Posterior vena cava (tissue), 2 donors: ENCODE measurements at places on chromosomes 6 and 20.

- no peak for DNase-seq
Measured at GRCh38 chr6:144559865-144560593, 274.9 kb downstream of the UTRN start.

- no peak for DNase-seq
Measured at GRCh38 chr6:26249957-26250697, 114.9 kb upstream of the BTN3A2 start.

DNA sequence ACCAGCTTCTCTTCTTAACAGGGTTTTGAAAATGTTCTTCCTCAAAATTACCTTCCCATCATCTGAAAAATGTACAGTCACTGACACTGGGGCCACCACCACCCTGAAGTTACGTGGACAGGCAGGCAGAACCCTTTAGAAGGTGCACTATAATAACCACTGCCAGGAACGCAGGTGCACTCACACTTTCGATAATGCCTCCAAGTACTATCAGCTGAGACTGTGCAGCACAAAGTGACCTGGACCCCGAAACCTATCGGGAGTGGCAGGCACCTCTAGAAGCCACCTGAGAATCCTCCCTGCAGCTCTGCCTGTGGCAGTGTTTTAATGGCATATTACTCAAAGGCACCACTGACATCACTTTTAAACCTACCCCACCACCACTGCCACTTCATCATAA, 66.4 kb downstream of the TRERF1 start:
- no peak for DNase-seq

- peak; percentile 85 for DNase-seq
Measured at GRCh38 chr6:37566111-37566949, 66.6 kb upstream of the CCDC167 start.

DNA sequence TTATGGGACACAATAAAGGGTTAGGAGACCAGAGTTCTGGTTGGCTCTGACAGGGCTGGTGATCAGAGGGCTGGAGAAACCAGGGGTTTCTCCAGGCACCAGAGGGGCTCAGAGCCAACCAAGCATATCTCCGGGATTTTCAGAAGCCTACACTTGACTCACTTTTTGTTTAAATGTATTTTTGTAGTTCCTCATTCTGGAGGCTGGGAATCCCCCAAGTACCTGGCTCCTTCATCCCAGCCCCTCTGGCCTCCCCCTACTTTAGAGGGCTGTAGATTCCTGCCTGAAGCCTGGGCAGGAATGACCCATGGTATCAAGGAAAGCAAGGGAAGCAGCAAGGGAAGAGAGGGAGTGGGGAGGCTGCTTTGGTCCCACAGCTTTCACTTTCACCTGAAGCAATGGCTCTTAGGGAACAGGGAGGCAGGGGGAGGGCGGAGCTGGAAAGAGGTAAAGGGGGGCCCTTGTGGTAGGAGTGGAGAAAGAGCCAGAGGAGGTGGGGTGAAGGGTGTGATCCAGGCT, 973 bp downstream of the CD40 start:
- no peak for DNase-seq

GRCh38 chr20:63628246-63628975, 1.5 kb upstream of the GMEB2 start:
- peak; percentile 88 for DNase-seq

DNA sequence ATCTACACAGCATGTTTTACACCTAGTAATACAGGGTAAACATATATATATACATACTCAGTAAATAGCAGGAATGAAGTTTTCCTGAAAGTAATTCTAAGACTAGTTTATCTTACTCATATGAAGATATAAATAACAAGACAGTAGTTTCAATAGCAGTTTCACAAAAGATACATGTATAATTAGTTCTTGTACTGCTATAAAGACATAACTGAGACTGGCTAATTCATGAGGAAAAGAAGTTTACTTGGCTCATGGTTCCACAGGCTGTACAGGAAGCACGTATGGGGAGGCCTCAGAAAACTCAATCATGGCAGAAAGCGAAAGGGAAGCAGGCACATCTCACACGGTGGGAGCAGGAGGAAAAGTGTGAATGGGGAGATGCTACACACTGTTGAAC, 16.9 kb downstream of the RARS2 start:
- DNase-seq, result no peak

- DNase-seq, result no peak
Measured at GRCh38 chr6:145090801-145091585, 644.3 kb downstream of the EPM2A start.

DNA sequence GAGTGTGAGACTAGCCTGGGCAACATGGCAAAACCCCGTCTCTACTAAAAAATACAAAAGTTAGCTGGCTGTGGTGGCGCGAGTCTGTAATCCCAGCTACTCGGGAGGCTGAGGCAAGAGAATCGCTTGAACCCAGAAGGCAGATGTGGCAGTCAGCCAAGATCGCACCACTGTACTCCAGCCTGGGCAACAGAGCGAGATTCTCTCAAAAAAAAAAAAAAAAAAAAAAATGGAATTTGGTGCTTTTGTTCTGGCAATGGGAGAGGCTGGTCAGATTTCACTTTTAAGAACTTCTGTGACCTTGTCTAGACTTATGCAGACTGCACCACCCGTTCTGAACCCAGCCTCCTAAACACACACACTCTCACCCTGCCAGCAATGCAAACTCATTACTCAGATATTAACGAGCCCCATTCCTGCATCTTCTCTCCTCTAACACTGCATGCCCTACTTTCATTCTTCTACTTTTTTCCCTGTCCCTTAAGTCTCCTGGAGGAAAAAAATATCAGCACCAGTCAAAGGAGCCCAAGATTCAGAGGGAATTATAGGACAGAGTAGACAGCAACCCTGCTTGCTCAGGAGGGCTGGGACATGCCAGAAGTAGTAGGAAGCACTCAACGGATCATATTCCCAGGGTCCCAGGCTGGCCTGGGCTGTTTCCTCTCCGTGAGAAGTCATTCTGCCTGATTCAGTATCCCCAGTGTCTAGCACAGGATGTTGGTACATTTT, 4.4 kb downstream of the MOCS1 start:
- no peak for DNase-seq

- peak; percentile 74 for DNase-seq
Measured at GRCh38 chr6:43455531-43456428, at the start of gene DLK2. TSS of gene DLK2 (minus strand) at chr6:43455548. CDS start at chr6:43454825, 723 bp downstream.

GRCh38 chr20:59992526-59993084, 34.4 kb downstream of the CDH26 start:
- no peak for DNase-seq

GRCh38 chr6:39820553-39820952, 28.4 kb downstream of the DAAM2 start:
- DNase-seq, result no peak

DNA sequence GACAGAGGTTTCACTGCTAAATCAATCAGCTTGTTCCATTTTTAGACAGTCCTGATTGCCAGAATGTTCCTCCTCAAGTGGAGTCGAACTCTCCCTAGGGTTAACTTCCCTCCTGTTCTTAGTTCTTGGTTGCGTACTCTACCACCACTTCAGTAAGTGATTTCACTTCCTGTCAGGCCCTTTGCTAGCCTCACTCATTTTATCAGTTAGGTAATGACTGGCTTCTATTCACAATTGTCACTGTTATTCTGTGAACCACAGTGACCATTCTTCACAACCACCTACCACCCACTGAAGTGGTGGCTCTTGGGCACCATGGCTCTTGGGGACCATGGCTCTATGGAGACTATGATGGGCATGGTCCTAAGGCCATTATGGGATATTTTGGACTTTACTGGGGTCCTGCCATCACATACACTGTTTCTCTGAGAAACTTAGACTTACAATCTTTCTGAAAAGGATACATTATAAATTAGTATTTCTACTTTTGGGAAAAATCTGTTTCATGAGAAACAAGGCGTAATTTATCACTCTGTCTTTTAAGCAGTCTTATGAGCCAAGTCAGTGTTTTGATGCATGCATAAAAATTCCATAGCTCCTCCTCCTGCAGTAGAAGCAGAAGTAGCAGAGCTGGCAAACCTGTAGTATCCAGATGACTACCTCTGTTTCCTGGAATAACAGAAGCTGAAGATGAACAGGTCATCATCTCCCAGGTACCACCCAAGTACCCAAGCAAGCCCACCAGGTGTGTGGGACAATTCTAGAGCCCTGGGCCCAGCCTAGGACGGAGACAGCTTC, 66.3 kb downstream of the ATXN1 start:
- DNase-seq, result no peak

DNA sequence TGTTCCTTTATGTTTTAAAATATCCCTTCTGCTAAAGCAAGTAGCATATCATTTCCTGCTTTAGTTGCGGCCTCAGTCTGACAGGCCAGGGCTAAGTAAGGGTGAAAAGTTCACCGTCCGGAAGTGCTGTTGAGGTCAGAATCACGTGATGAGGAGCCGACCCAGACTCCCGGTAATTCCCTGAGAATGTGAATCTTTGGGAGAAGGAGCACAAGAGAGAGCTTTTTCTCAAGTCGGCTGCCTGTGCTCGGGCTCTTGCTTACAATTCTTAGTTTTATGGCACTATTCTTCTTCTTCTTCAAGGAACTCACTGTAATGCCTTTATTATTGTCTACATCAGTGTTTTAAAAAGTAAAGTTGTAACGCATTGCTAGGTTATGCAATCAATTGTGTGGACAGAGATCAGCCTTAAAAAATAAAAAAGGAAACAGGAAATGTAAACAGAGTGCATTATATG, 309.3 kb downstream of the PRL start:
- peak; percentile 87 for DNase-seq

- DNase-seq, result no peak
Measured at GRCh38 chr20:32281711-32282110, 4.3 kb downstream of the KIF3B start.

DNA sequence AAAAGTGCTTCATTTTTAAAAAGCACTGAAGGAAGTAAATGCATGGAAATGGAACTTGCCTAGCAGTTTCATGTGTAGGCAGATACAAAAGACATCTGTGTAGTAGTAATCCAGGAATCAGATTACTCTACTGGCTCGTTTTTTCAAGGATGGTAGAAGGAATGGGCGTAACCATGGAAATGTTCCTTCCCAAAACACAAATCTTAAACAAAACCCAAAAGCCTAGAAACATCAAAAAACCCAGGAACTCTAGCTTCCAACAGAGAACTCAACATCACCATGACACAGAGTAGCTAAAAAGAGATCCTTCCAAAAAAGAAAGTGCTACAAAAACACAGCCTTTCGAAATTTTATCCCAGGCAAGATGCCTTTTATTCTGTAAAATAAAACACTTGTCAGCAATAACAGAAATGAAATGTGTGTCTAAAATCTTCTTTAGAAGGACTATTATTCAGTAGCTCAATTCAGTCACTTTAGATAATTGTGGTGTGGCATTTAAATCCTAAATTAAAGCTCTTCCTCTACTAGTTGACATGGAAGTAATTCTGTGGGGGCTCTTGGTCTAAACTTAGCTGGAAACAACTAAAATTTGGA, 81.7 kb downstream of the FAM217A start:
- no peak for DNase-seq

DNA sequence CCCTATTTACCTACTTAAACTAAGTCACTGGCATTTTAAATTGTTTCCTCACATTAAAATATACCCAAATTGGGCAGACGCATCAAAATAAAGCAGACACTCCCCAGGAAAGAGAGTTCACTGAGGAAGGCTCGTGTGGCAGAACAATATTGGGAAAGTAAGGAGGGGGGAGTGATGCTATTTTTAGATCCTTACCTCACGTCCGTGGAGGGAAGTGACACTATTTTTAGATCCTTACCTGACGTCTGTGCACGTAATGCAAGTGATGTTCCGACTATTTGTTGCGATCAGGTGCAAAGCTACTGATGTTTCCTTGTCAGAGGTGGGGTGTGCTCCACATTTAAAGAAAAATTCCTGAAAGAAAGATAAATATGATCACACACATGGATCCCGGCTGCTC, 699.2 kb upstream of the AGPAT4 start:
- DNase-seq, result no peak

DNA sequence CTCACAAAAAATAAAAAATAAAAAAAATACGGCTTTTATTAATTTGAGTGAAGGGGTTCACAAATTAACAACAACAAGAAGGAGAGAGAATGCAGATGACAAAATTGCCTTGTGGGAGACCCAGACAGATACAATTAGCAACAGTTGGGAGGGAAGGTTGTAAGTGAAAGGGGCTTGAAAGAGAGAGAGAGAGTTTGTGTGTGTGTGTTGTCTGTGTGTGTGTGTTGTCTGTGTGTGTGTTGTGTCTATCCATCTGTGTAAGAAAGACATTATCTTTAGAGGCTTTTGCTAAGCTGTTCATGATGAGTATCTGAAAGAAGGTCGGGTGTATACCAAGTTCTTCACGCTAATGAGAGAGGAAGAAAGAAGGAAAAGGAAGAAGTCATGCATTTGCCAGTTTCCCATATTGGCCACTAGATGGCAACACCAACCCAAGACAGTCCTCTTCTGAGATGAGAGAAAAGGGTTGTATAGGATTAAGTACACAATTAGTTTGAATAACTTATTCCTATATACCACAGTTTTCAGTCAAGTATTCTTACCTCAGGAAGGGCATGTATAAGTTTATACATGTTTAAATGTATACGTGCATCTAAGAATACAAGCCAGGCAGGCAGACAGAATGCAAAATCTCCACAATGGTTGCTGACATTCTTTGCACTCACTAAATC, 63.7 kb upstream of the CD2AP start:
- DNase-seq, result no peak

- peak; percentile 16 for DNase-seq
Measured at GRCh38 chr6:36955136-36955535, 598 bp downstream of the PI16 start.

DNA sequence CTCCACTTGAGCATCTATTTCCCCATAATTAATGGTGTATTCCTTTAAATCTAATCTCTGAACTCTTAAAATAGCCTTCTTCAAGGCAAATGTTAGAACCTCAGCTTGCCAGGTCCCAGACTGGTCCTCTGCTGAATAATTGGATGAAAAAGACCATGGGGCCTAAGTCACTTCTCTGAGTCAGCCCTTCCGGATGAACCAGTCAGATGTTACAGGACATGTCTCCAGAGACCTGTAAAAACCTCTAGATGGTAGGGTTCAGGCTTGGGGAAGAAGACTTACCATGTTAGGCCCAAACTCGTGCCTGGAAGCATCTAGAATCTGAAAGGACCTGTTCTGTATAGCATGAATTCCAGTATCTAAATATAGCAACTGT, 97.3 kb downstream of the CDKAL1 start:
- no peak for DNase-seq

- DNase-seq, result no peak
Measured at GRCh38 chr6:34644716-34645115, 51.9 kb downstream of the ILRUN start.

GRCh38 chr6:2960935-2961334, 10.4 kb downstream of the SERPINB6 start:
- DNase-seq, result no peak

DNA sequence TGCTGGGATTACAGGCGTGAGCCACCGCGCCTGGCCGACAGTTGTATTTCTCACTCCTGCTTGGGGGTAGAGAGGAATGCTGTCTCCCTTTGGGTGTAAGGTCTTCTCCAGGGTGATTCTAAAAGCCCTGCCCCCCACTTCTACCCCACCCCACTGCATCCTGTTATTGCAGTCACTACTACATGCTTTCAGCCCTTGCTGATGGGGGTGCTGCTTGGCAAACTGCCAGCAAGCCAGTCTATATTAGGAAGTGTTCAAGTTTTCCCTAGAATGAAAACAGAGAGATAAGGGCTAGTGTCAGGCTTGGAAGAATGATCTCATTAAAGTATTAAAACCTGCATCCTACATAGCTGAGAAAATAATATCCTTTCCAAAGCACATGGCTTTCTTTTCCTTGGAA, 31.3 kb downstream of the TTI1 start:
- DNase-seq, result no peak

- DNase-seq, result peak; percentile 58
Measured at GRCh38 chr20:35018590-35019371, 63.1 kb downstream of the MYH7B start.

- DNase-seq, result no peak
Measured at GRCh38 chr6:105458551-105458950, 55.7 kb upstream of the PREP start.

- DNase-seq, result no peak
Measured at GRCh38 chr6:100099189-100100074, 105.4 kb upstream of the MCHR2 start.
